ENCODE measurements at places on chromosomes 16 and 17. TPM values are rescaled to one million over a fixed set of nuclear protein-coding genes. Genes with fewer than 3 reads are reported as not detected.

DNA sequence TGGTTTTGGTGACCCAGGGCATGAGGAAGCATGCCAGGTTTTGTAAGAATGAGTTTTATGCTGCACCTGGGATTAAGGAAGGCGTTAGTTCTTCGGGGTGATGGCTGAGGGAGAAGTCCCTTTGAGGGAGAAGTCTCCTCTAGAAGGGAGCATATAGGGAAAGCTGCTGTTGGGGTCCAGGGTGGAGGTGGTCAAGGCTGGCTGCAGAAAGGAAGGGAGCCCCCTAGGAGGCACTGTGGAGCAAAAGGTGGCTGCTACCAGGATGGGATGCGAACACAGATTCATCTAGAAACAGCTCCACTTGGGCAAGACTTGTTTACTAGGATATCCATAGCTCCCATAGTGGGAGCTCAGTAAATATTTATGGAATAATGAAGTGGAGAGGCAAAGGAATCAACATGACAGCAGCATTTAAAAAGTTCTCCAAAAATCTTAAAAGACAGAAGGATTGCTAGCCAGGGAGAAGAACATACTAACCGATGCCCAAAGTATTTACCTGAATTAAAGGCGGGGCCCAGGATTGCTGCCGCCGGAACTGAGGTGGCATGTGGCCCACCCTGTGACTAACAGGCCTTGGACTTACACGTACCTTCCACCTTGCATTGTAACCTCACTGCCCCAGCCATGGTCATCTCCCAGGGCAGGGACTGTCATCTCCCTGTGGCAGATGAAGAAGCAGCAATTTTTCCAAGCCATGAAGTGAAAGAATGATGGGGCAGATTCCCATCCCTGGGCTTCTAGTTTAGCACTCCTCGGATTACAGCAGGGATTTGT, 7.1 kb upstream of the LPCAT2 start:
- no peak for DNase-seq

DNA sequence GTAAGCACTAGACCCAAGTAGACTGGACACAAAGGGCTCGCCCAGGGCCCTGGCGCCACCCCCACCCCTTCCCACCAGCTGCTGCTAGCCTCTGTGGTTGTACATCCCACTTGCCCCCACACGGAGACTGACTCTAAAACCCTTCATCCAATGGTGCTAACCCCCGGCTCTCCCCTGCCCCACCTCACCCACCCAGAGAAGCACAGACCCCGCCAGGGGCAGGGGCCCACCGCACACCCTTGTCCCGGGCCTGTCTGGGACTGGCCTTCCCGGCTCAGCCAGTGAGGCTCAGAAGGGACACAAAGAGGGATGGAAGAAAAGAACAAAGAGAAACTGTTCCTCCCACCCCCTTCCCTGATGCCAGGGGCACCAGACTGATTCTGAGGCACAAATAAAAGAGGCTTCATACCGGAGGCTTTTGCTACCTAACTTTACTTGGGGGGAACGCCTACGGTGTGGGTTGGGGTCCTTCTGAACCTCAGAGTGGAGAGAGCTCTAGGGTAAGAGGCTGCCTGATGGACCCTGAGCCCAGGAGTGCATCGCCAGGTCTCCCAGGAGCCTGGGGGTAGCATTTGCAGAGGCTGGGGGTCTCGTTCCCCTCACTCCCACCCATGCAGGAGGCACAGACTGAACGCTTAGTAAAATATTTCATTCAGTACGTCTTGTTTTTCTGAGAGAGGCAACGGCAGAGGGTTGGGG, 8.2 kb downstream of the CORO6 start:
- DNase-seq = no peak

The OTOP2 gene
- not detected for total RNA-seq

The SDF2 gene
- 124 TPM for total RNA-seq

DNA sequence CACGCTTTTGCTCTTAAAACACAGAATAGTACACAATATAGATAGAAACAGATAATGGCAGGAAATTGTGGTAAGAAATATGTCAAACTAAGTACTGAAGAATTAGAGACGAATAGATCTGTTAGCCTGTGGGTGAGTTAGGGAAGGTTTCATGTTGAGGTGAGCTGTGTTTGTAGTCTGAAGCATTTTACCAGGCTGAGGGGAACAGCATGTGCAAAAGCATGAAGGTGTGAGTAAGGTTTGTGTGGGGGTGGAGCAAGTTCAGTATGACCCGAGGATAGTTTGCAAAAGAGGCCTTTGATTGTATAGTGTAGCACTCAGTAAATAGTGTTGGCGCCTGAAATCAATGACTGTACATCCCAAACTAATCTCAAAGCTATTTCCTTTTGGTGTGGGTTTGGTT, 13.8 kb downstream of the IGSF6 start:
- no peak for DNase-seq

The TMC5 gene
- not detected for total RNA-seq

- DNase-seq = no peak
Measured at GRCh38 chr16:84546669-84547545, 42.4 kb upstream of the MEAK7 start.

The CACNG1 gene
- 2.5 TPM for total RNA-seq

DNA sequence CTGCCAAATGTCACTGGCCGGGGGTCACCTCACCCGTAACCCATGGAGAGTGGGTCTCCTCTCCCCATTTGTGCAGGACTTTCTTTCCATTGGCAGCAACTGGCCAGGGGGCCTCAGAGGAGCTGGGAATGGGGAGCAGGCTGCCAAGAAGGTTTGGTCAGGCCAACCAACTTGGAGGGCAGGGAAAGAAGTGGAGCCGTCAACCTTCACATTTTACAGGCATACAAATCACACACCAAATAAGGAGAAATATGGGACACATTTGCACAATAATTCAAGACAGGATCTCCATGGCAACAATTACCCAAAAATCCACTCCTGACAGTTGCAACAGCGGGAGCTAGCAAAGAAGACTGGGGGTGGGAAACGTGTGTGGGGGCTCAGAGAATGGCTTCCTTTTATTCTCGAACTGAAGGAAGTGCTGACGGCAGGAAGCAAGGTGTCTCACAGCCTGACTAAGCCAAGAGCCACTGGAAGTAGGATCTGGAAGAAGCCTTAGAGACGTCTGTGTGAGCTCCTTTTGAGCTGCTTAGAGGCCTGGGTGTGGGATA, 20.9 kb downstream of the RPRML start:
- no peak for DNase-seq

The MC1R gene
- total RNA-seq = 5.8 TPM

DNA sequence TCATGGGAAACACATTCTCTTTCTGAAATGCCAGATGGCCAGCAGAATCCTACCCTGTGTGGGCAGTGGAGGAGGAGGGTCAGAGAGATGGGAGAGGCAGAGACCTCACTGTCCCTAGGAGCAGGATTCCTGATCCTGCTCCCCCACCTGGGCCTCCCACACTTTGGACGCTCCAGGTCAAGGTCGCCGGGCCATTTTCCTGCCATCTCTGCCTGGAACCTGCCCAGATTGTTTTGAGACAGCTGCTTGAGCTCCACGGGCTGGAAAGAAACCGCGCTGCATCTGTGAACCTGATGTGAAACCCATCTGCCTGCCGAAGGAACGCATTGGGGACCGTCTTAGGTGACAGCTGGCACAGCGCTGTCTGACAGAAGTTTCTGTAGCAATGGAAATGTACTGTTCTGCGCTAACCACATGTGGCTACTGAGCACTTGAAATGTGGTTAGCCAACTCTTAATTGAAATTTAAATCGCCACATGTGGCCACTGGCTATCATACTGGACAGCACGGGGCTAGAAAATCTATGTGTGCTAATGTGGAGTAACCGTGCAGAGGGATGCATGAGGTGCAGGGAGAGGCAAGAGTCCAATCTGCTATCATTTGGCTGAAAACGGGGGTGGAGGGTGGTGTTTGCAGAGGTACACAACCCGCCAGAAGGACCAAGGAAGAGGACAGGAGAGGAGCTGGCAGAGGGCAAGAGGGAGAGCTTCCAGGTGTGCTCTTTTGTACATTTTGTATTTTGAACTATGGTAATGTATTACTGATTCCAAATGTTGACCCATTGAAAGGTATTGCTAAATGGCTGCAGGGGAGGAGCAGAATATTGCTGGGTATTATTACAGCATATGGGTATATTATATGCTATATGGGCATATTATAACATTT, 15.4 kb upstream of the NUBP1 start:
- peak; percentile 55 for DNase-seq

DNA sequence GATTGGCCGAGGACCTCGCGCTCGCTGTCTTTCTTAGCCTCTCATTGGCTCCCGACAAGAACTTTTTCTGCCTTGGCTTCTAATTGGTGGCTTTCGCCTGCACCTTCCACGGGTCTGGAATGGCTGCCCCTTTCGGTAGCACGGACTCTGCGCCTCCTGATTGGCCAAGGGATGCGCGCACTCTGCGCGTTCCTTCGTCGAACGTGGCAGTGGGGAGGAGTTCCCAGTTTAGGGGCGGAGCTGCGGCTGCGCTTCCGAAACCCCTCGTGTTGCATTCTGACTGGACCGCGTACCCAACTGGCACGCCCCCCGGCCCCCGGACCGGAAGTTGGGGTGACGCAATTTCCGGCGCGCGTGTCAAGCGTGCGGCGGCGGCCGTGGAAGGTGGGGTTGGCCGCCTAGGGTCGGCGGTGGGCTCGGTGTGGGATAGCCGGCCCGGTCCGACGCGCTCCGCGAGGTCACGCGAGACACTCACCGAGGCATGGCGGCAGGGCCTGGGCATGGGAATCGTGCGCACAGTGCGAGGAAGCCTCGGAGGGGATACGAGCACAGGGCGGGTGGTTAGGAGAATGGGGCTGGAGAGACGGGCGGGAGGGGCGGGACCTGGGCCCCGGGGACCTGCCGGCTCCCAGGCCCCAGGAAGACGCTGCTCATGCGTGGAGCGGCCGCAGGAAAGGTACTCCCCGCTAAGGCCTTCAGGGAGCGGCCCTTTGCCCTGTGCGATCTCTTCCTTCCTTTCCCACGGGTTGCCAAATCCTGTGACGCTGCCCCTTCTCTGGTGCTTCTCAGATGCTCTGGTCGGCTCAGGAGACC, 627 bp upstream of the P4HB start:
- peak; percentile 100 for DNase-seq

- DNase-seq = no peak
Measured at GRCh38 chr16:31077592-31078396, 3.6 kb downstream of the ZNF646 start.

DNA sequence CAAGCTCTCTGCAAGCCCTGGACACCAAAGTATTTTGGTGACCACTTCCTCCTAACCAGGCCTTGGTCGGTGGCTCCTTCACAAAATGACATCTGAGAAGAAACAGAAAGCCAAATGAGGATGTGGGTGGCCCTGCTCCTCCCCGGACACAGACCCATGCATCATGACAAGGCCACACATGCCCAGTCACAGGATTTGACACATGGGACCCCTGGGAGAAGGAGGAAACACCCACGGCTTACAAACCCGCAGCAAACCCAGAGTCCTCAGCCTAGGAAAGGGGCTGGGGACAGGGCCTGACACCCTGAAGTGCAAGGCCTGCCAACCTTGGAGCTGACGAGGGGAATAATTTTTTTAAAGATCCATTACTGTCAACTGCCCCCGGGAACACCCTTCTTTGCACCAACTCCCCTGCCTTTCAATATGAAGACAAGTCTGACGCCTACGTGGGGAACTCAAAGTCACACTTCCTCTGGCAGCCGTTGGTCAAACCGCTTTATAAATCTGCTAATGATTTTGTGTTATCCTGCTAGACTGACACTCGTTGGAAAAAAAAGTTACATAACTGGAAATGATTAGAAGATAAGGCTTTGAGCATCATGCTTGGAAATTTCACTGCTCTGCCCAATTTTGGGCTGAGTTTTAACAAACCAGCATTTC, 41.3 kb downstream of the GAS7 start:
- peak; percentile 53 for DNase-seq

- no peak for DNase-seq
Measured at GRCh38 chr17:65750166-65750565, 188.7 kb upstream of the AXIN2 start.

The TMEM100 gene
- 1.4 TPM for total RNA-seq

The DHRS7C gene
- not detected for total RNA-seq

The MYLK3 gene
- total RNA-seq = 3.9 TPM

DNA sequence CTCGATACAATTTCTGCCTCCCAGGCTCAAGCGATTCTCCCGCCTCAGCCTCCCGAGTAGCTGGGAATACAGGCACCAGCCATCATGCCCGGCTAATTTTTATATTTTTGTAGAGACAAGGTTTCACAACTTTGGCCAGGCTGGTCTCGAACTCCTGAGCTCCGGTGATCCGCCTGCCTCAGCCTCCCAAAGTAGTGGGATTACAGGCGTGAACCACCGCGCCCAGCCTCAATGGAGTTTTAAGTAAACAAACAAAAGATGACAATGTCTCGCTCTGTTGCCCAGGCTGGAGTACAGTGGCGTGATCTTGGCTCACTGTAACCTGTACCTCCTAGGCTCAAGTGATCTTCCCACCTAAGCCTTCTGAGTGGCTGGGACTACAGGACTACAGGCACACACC, 52.6 kb upstream of the TRAP1 start:
- no peak for DNase-seq

DNA sequence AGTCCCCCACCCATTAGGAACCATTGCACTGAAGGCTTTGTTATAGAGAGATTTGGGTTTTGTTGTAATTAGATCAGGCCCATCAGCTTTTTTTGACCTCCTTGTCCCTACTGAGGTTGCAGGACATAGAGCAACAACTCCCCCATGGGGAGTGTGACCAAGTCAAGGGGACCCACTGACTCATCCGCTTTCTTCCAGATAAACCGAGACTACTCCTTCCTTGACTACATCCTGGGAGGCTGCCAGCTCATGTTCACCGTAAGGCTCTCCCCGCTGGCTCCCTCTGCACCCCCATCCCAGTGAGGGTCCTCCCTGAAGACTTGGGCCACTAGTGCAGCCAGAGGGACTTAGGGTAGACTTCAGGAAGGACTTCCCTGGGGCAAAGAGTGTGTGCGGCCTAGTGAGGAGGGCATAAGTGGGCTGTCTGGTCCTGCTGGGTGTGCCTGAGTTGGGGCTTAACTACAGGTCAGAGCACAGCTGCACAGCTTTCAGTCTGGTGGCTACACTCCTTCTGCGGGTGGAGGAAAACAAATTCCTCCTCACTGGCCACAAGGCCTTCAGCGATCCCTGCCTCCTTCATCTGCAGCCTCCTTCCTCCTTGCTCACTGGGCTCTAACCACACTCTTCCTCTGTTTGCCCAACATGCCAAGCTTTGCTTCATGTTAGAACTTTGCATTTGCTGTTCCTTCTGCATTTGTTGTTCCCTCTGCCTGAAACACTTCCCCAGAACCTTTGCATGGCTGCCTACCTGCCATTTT, 31.0 kb downstream of the CPNE2 start:
- DNase-seq = no peak

- DNase-seq = no peak
Measured at GRCh38 chr17:77531641-77532040, 390.9 kb downstream of the SEC14L1 start.

- no peak for DNase-seq
Measured at GRCh38 chr17:7987112-7987893, 15.1 kb upstream of the GUCY2D start.

Data from adrenal gland (tissue), 19 donors.